ENCODE measurements at places on chromosomes 1 and 21.

DNA sequence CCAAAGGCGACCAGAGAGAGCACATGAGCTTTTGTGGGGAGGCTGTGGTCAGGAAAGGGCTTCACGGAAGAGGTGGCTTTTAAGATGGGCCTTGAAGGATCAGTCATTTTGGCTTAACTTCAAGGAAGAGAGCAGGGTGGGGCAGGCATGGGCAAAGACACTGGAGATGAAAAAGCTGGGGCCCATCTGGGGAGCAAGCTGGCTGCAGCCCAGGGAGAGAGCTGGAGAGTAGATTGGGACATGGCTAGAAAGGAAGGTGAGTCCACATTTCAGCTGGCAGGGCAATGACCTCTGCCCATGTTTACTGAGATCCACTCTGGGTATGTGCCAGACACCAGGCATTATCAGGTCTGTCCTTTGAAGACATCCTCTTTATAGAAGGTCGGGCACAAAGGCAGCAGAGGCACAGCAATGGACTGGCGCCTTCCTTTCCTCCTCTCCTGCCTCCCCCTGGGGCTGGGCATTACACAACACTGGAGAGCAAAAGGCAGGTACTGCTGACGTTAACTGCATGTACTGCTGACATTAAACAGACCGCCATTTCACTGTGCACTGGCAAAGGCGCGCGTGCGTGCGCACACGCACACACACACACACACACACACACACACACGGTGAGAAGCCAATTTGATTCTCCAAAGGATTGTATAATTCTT, 2.2 kb upstream of the UBXN10 start:
- DNase-seq: no peak

GRCh38 chr1:115879977-115880376, 39.1 kb upstream of the NHLH2 start:
- DNase-seq: no peak

- no peak for DNase-seq
These were observed 10.2 kb downstream of the PHGDH start for GRCh38 chr1:119721896-119722295.

GRCh38 chr1:234533975-234534876, 55.2 kb upstream of the TARBP1 start:
- DNase-seq: peak; percentile 68

- DNase-seq: no peak
These were observed 18.6 kb downstream of the ACOT11 start for GRCh38 chr1:54566438-54567141.

DNA sequence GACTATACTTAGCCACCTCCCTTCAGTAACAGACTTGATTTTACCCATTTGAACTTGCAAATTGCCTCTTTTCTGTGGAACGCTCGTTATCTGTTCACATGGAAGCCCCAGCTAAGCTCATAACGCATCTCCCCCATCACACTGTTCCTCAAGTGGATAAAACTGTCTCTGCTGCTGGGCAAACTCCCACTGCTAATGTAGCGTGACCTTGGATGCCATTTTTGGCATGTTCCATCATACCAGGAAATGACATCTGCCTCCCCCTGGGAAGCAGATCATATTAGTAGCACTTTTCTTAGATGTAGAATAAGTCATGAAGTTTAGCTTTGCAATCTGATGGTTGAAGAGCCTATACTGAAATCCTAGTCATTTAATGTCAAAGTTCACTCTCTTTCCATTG, 528.7 kb upstream of the PLXNA2 start:
- no peak for DNase-seq

DNA sequence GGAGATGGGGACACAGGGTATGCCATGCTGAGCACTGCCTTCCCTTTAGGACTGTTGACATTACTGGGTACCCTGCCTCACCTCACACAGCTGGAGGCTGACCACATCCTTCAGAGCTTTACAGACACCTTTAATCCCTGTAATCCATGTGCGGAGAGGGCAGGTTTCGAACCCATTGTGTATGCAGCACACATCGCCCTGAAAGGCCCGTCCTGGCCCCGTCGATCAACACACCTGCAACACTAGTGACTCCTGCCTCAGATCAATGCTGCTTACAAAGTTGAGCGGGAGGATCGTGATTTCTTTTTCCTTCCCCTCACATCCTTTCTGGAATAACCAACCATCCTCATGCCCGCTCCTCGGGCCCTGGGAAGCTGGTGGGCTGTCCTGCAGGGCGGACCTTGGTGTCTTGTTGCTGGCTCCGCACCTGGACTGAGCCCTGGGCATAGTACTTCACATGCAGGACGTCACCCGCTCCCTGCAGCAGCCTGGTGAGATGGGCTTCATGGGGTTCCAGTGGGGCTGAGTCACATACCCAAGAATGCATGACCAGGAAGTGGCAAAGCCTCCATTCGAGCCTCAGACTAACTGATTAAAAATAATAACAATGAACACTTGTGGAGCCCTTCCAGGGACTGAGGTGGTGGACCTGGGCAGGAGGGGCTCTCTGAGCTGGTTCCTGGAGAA, 403.6 kb downstream of the PTPRU start:
- no peak for DNase-seq

GRCh38 chr1:180603223-180603849, 28.5 kb upstream of the XPR1 start:
- DNase-seq: no peak

DNA sequence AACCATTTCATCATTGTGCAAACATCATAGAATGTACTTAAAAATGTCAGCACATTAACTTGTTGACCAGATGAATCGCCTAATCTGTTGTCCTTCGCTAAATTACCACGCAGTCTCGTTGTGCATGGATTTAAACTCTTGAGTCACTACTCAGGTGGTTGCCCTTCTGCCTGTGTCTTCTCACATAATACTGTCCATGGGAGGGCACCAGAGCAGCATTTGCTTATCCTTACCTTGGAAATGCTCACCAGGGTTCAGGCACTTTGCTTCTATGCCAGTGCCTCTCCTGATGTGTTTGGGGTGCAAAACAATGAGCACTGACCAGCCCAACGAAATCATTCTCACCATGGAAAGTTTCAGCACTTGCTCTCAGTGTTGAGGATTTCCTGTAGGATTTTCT, 559.9 kb downstream of the RWDD3 start:
- no peak for DNase-seq

DNA sequence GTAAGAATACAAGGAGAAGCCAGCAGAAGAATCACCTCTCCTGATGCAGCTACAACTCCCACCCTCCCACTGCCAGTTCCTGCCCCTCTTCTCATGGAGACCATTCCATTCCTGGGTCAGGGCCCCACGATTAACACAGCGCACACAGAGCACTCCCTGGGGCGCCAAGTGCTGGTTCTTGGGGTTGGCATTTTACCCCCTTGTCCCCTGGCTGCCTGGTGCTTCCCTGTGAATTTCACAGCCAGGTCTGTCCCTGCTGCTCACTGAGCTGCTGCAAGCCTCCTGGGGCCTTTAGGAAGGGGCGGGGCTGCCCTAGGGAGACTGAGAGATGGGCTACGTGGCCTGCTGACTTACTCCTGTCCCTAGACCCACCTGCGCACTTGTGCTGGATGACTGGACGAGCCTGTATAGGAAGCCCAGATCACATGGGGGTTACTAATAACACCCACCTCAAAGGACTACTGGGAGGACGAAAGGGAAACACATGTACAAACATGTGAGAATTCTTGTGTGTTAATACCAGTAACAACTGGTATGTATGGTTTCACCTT, 4.8 kb downstream of the ZNF672 start:
- DNase-seq: no peak

DNA sequence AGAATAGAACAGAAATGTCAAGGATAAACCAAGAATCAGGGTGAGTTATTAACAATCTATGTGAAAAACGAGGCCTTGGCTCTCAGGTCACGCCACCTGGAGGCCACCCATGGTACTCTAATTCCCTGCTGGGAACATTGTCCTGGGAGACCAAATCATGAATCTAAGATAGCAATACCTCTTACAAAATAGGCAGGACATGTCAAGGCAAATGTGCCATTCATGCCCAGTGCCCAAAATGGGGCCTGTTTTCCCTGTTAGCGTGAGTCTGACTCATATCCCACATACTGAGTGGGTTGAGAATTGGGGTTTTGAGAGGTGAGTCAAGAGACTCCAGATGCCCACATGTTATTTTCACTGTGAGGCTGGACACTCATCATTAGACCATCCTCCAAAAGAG, 380.8 kb downstream of the HHIPL2 start:
- no peak for DNase-seq

- no peak for DNase-seq
These were observed 546 bp downstream of the DONSON start for GRCh38 chr21:33587792-33588484.

GRCh38 chr1:2874607-2875480, 73.4 kb upstream of the TTC34 start:
- no peak for DNase-seq

DNA sequence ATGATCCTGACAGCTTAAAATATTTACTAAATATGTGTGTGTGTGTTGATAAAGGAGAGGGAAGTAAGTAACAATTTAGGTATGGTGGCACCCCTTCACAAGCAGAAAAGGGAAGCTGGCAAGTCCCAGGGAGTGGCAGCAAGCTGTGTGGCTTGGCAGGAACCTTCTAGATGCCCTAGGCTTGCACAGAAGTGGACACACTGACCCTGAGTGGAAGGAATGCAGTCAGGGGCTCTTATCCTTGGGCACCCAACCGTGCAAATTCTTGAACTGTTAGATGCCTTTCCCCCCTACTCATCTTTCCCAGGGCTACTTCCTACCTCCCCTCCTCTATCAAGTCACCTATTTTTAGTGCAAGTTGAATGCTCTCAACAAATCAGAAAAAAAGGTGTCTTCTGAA, 18.9 kb downstream of the ACP6 start:
- no peak for DNase-seq

GRCh38 chr1:1021010-1021919, 1.3 kb downstream of the AGRN start:
- DNase-seq: no peak

DNA sequence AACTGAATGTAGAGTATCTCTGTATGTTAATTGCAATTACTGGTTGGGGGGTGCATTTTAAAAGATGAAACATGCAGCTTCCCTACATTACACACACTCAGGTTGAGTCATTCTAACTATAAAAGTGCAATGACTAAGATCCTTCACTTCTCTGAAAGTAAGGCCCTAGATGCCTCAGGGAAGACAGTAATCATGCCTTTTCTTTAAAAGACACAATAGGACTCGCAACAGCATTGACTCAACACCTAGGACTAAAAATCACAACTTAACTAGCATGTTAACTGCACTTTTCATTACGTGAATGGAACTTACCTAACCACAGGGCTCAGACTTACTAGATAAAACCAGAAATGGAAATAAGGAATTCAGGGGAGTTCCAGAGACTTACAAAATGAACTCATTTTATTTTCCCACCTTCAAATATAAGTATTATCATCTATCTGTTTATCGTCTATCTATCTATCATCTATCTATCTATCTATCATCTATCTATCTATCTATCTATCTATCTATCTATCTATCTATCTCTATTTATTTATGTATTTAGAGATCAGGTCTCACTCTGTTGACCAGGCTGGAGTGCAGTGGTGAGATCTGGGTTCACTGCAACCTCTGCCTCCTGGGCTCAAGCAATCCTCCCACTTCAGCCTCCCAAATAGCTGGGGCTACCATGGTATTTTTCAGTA, 47.8 kb downstream of the CHML start:
- DNase-seq: no peak

DNA sequence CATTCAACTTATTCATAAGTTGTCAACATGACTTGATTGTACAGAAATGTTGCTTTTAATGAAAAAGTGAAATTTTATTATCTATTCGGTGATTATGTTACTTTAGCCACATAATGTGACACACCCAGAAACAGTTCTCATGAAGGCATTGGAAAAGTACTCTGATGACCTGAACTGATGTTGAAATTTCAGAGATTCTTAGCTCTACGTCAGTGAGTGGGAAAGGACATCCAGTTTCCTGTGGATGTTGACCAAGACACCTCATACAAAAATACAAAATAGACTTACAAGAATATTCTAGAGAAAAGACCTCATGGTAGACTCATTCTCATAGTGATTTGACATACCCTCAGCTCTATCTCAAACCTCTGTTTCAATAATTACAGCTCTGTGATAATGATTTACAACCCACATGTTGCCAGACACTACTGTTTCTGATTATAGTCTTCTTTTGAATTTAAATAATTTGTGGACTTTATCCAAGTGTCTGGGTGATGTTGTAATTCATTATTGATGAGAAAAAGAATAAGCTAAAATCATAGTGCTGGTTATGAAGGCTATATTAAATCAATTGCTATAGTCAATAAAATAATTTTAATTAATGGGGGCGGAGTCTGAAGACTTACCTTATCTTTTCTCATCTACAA, 37.3 kb downstream of the KCNK2 start:
- DNase-seq: no peak

DNA sequence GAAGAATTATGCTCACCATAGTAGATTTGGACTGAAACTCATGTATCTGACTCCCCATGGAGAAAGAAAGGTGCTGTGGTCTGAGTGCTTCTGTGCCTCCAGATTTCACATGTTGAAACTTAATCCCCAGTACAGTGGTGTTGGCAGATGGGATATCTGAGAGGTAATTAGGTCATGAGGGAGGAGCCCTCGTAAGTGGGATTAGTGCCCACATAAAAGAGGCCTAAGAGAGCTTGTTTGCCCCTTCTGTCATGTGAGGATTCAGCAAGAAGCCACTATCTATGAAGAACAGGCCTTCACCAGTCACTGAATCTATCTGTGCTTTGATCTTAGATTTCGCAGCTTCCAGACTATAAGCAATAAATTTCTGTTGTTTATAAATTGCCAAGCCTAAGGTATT, 150.1 kb downstream of the PLPP3 start:
- DNase-seq: no peak

GRCh38 chr1:161866241-161866640, 100.1 kb downstream of the ATF6 start:
- no peak for DNase-seq

DNA sequence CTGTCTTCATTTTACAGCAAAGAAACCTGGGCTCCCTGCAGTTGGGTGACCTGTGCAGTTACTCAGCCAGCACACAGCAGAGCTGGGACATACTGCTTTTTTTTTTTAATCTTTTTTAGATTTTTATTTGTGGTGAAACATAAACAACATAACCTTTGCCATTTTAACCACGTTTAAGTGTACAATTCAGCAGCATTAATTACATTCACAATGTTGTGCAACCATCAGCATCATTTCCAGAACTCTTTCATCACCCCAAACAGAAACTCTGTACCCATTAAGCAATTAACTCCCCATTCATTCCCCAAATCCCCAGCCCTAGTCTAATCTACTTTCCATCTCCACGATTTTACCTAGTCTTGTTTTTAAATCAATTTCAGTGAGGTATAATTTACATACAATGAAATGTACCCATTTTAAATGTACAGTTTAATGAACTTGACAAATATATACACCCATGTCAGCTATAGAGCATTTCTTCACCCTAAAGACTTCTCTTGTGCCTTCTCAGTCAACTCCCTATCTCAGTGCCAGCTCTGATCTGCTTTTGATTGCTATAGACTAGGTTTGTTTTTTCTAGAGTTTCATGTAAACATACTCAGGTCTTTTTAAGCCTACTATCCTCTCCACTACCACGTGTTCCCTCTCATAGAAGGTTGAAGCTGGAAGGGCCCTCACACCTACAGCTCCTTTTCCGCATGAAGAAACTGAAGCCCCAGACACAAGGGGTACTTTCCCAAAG, 37.8 kb upstream of the C8B start:
- no peak for DNase-seq

GRCh38 chr1:245353411-245353810, 198.6 kb downstream of the KIF26B start:
- DNase-seq: no peak
